ENCODE measurements at places on chromosomes 7 and 10.

- DNase-seq, result peak; percentile 62
Measured at GRCh38 chr7:2698581-2699288, 10.7 kb downstream of the AMZ1 start.

GRCh38 chr7:44750424-44750823 is 1.8 kb downstream of the ZMIZ2 start:
- no peak for DNase-seq

DNA sequence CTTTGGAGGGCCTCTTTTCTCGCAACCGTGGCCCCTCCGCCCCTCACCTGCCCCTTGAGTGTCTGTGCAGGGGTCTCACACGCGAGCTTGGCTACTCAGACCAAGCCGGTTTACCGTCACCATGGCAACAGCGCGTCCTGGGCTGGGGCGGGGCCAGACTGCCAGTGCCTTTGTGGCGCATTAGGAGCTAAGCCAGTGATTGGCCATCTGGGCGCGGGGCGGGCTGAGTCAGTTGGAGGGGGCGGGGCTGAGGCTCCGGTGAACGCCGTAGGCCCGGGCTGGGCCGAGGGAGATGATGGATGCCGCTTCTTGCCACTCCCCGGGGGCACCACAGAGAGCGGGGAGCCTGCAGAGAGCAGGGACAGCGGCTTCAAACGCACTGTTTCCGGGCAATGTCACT is 48.7 kb upstream of the FXYD4 start:
- DNase-seq, result peak; percentile 90

GRCh38 chr10:49552277-49552676 is 13.4 kb upstream of the ERCC6 start:
- DNase-seq, result no peak

- no peak for DNase-seq
Measured at GRCh38 chr7:102841290-102841689, 71.5 kb upstream of the LRRC17 start.

DNA sequence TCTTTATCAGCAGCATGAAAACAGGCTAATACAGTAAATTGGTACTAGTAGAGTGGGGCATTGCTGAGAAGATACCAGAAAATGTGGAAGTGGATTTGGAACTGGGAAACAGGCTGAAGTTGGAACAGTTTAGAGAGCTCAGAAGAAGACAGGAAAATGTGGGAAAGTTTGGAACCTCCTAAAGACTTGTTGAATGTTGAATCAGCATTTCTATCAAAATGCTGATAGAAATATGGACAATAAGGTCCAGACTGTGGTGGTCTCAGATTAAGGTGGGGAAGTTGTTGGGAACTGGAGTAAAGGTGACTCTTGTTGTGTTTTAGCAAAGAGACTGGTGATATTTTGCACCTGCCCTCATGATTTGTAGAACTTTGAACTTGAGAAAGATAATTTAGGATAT is 231.2 kb upstream of the KCND2 start:
- DNase-seq, result no peak

GRCh38 chr10:15879058-15879457 is 18.8 kb upstream of the MINDY3 start:
- no peak for DNase-seq

- DNase-seq, result no peak
Measured at GRCh38 chr10:78148961-78149612, 115.4 kb downstream of the RPS24 start.

- DNase-seq, result peak; percentile 6
Measured at GRCh38 chr7:102875700-102876295, 37.0 kb upstream of the LRRC17 start.

GRCh38 chr7:38147005-38147404 is 31.0 kb upstream of the STARD3NL start:
- DNase-seq, result no peak

DNA sequence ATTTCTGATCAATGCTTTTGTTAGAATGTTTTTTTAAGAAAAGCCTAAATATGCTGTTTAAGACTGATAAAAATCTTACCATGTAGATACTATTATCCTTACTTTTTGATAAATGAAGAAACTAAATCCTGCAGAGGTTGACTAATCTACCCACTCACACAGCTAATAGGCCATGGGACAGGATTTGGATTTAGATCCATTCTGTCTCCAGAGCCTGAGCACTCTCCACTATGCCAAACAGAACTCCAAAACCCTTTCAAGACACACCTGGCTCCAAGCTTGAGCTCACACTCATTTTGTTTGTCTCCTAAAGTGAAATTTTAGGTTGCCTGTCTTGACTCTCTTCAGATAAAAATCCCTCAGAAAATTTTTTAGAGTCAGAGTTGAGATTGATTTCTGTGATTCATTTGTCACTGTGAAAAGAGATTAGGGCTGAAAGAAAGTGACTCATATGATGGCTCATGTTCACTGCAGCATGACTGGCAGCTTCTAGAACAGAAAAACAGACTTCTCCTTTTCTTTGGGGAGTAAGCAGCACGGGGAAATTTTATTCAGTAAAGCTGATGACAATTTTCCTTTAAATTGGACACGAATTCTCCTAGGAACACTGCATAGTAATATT is 132.3 kb upstream of the POT1 start:
- DNase-seq, result no peak

GRCh38 chr10:102596506-102596971 is 47.7 kb upstream of the TRIM8 start:
- DNase-seq, result no peak

DNA sequence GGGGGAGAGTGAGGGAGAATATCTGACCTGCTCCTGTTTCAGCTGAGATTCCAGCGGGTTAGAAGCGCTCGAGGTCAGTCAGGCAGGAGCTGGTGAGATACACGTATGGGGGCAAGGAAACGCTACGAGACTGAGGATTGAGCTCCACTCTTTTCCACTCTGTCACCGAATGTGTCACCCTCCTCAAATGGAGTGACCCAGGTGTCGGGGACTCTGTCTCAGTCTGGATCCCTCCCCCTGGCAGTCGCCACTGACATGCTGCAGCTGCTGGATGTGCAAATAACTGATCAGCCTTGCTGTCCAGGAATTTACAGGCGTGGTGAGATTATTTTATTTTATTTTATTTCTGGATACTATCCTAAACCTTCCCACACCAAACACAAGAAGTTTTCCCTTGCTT is 100.9 kb upstream of the DPP6 start:
- DNase-seq, result no peak

DNA sequence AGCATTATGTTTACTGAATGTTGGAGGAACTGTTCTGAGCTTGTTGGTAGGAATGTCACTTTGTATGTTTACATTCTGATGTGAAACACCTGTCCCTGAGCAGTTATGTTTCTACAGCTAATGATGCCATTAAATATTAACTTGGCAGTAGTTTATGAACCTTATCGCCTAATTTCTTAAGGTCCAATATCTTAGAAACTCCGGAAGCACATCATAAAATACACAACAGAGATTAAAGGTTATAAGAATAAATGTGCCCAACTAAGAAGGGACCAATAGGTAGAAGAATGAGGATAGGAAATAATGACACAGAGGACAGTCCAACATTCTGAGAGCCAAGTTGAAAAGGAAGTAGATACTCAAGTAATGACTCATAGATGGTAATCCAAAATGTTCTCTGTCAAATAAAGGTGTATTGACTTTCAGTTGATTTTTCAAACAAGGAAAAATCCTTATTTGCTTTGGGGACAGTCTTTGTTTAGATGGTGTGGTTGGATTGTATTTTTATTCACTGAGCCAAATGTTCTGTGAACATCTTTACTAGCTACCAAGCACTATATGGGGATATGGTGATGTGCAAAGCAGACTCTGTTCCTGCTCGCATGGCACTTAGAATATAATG is 31.9 kb downstream of the LCOR start:
- no peak for DNase-seq

- DNase-seq, result peak; percentile 4
Measured at GRCh38 chr10:35607475-35608327, 2.6 kb downstream of the GJD4 start.

- no peak for DNase-seq
Measured at GRCh38 chr7:7673240-7673550, 32.6 kb downstream of the UMAD1 start.

DNA sequence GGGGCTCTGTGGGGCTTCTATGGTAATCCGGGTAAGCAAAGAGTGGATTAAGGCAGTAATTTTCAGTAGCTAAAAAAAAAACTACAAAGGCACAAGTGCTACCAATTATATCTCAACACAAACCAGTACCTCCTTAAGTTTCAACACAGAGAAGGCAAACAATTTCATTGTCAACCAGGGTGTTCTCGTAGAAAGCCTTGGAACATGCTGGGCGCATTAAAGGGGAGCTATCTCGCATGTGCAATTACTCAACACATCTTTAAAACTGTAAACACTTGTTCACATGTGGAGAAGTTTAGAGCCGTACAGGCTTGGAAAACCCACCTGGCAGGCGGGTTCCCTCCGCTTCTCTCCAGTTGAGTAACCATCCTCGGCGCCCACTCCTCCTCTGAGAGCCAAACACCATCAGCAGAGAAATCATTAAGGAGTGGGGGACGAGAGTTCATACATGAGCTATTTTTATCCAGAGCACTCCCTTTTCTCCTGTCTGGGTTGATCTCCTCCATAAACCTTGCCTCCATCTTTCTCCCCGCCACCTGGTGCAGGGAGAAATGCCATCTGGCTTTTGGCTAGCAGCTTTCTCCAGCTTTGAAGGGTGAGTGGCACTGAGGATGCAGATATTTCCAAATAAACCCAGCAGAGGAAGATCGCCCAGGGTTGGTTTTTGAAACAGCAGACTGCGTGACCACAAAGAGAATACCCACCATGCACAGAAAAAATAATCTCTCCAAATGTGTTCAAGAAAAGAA is 287.1 kb downstream of the WDR11 start:
- DNase-seq, result no peak

- no peak for DNase-seq
Measured at GRCh38 chr7:20287317-20287716, 43.4 kb upstream of the ITGB8 start.

- DNase-seq, result no peak
Measured at GRCh38 chr7:12211711-12212485, 804 bp downstream of the TMEM106B start.

DNA sequence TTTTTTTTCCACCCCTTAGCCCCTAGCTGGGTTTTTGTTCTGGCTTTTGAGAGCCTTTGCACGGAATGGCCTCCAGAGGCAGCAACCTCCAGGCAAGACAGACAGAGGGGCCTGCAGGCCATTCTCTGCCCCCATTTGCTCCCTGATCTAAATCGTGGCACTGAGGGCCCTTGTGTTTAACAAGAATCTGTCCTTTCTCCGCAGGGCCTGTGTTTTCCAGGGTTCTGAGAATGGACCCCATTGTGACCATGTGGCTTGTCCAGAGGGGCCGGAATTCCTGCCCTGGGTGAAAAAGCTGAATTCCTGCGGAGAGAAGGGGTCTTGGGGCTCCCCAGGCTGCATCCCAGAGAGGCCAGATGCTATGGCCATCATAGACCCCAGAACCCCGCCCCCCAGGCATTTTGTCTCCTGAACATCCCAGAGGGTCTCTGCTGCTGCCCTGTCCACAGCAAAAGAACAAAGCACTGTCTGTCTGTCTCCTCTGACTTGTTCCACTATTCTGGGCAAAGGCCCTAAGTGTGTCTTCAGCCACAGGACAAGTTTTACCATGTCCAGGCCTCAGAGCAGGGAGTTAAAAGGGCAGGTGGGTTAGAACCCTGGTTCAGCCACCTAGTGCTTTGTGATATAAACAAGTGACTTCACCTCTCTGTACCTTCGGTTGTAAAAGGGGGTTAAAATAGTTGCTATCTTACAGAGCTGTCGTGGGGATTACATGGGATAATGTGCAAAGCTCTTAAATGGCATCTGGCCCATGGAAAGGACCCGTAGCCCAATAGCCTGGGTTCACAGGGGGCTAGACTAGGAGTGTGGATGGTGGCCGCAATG is 155.6 kb downstream of the SH3PXD2A start:
- DNase-seq, result no peak

DNA sequence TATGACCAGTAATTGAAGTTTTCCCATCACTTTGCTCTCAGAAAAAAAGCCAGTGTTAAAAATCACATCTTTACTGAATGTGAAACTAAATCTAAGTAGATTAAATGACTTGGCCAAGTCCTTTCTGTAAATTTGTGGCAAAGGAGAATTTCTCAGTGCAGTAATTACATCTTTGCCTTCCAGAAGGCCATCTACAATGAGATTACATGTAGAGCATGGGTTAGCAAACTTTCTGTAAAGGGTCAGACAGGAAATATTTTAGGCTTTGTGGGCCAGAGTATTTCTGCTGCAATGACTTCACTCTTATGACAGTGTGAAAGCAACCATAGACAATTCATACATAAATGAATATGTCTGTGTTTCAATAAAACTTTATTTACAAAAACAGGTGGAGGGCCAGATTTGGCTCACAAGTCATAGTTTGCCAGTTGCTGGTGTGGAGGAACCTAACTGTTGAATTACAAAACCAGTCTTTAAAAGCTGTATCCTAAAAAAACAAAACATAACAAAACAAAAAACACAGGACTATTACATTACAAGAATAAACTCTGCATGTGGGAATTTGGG is 191.0 kb downstream of the TAX1BP1 start:
- DNase-seq, result no peak

- no peak for DNase-seq
Measured at GRCh38 chr7:13770305-13770704, 219.2 kb downstream of the ETV1 start.

DNA sequence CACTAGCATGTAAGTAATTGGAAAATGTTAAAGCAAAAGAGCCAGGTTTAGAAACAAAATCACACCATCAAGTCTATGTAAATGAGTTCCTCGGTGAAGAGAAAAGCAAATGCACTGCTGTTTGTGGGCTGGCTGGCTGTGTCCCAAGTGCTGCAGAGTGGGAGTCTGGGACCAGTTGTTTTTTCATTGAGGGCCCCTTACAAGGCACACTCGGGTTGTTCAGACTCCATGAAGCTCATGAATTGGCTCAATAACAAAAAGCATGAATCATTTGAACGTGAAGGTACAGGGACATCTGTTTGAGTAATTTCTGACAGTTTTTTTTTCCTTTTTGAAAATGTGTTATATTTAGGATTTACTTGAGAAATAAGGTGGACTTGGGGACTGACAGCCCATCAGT is 28.0 kb downstream of the GRK5 start:
- no peak for DNase-seq

- DNase-seq, result no peak
Measured at GRCh38 chr10:46053534-46054434, 7.7 kb upstream of the MSMB start.

DNA sequence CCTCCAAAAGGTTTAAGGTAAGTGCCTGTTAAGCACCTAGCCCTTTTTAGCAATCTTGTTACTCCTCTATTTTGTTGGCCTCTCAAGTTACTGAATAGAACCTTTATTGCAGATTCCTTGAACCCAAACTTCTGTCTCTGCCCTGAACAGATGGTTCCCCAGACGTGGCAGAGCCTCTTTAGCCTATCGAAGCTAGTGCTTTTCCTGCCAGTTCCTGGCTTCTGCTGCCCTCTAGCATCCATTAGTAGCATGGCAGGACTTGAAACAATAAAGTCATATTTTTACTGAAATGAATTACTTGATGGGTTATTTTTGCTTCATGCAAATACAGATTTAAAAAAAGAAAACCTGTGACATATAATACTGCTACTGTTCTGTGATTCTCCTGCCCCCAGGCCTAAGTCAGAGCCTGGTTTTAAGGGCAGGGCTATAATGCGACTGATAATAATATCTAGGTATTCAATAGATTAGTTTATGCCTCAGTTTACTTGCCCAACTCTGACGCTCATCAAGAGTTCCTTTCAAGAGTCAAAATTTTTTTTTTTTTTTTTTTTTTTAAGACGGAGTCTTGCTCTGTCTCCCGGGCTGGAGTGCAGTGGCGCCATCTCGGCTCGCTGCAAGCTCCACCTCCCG is 84.3 kb upstream of the PHF14 start:
- DNase-seq, result peak; percentile 30
